ENCODE measurements at places on chromosomes 11 and 22.

DNA sequence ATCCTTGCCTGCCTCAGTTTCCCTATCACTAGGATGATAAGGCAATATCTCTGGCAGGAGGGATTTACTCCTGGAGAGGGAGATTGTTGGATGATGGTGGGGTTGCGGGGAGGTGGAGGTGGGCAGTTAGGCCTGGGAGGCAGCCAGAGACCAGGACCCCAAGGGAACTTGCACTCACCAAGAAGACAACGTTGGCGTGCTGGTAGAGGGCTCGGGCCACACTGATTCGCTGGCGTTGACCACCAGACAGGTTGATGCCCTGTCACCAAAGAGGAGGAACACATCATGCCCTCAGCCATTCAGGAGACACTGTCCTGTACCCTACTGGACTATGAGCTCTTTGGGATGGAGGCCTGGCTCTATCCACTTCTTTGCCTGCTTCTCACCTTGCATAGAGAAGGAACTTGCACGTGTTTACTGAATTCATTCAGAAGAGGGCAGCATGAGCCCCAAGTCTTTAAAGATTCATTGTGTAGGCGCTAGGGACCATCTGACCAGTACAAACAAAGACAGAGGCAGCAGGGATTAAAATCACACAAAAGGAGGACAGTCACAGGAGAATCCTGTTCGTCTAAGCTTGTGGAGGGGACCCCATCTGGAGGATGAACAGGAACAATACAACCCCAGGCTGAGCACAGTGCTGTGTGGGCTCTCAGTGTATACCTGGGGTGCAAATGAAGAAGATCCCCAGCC, 24.2 kb upstream of the KCNJ11 start:
- no peak for DNase-seq

DNA sequence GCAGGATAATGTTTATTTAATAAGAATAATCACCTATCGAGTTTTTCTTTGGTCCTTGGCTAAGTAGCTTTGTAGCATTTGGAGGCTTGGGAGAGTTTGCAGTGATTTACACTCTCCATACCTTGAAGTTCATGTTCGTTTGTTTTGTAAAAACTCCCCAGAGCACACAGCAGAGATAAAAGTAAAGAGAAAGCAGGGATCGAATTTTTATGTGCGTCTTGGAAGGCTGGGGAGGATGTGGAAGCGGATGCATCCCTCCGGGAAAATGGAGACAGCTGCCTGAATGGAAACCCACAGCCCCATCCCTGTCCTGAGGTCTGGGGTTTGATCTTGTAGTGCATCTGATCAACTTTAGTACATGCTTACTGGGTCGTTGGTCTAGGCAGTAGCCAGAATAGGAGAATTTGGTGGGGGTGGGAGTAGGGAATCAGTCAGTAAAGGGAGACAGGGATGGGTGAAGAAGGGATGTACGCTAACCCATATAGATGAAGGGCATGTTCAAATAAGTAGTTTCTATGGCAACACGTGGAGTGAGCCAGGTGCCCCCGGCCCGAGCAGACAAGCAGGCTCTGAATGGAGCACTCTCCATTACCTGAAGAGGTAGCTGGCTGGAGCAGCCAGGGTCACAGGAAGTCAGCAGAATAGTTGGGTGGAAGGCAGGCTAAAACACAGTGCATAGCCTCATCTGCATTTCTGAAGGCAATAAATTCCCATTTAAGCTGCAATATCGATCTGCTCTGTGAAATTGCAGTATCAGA, 147.8 kb downstream of the COMMD9 start:
- no peak for DNase-seq

DNA sequence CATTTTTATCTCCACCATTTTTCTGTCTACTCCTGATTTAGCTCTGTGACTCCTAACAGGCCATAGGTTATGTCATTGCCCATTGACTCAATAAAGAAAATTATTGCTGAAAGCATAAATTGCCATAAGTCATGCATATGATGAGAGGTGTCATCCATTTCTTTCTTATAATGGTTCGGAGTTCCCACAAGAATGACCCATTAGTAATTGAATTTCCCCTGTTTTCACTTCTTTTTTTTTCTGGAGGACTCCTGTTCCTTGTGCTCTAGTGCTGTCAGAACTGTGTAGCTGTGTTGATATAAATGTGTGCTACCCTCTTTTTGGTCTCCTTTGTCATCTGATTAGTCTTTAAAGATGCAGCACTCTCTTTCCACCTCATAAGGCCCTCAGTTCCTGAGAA, 22.9 kb upstream of the CARD18 start:
- DNase-seq: no peak

DNA sequence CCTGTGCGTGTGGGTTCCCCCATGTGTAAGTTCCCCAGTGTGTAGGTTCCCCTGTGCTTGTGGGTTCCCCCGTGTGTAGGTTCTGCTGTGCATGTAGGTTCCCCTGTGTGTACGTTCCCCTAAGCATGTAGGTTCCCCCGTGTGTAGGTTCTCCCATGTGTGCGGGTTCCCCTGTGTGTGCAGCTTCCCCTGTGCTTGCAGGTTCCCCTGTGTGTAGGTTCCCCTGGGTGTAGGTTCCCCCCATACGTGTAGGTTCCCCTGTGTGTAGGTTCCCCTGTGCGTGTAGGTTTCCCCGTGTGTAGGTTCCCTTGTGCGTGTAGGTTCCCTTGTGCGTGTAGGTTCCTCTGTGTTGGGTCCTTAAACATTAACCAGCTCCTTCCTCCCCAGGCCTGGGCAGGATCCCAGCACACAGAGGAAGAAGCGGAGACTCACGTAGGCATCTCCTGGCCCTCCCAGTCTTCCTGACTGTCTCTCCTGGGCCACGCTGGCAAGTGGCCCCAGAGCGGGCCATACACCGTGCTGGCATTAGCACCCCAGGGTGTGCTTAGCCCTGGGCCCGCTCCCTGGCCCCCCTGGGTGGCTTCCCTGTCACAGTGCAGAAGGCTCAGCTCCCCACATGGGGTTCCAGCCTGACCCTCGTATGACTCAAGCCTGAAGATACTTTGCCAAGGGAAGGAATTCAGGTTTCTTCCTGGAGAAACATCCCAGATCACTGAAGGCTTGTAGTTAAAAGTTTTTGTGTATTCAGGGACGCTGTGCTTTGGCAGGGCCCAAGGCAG, 2.8 kb upstream of the GRAMD4 start:
- DNase-seq: no peak

DNA sequence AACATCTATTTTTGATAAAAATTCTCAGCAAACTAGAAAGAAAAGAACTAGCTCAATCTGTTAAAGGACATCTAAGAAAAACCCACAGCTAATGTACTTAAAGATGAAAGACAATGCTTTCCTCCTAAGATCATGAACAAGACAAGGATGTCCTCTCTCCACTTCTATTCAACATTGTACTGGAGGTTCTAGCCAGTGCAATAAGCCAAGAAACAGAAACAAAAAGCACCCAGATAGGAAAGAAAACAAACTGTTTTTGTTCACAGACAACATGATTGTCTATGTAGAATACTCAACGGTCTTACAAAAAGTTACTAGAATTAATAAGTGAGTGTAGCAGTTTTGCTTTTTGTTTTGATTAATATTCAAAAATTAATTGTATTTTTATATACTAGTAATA, 7.8 kb downstream of the CD3D start:
- DNase-seq: no peak

DNA sequence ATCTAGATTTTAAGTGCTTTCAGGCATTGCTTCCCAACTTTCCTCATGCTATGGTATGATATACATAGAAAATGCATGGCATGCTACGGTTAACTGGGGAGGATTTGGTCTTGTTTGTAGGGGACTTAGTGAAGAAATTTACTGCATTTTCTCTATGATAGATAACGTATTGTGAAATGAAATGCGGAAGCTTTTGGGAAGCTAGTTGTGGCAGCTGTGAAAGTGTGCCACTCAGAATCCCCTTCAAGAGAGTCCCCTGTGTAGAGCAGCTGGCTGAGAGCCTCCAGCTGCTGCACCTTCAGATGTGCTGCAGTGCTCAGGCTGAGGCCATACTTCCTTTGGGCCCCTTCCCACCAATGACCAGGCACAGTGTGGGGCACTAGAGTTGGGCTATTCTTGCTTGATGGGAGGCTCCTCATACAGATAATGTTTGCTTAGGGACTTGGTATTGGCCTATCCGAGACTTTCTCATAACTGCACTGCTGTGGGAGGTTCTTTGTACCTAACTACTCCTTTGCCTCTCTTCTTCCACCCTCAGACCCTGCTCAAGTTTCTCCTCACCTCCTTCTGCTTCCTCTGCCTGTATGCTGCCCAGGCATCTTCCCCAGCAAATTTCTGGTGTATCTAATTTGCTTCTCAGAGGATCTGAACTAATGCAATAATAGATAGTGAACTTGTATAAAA, 67.3 kb downstream of the HIPK3 start:
- DNase-seq: no peak

GRCh38 chr11:40974186-40974795, 485.2 kb downstream of the LRRC4C start:
- no peak for DNase-seq

GRCh38 chr11:29268733-29269132, 748.1 kb downstream of the KCNA4 start:
- no peak for DNase-seq

DNA sequence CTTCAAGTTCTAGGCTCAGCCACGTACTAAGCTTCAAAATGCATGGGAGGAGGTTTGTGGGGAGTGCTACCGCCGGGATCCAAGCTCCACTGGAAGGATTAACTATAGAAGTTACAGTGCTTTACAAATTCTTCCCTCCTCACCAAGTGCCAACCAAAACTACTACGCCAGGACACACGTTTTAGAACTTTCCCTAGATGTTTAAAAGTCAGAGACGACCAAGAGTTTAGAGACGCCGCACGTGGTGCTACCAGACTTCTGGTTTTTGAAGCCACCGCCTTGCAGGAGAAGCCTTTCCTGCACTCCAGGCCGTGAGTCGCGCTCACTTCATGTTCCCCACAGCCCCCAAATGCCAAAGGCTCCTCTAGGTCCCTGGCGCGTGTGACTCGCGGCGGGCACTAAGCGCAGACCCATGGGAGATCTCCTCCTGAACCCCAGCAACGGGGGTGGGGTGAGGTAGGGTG, 734 bp downstream of the SNU13 start:
- no peak for DNase-seq

GRCh38 chr11:118918128-118918685, 7.5 kb downstream of the BCL9L start:
- DNase-seq: no peak

- DNase-seq: no peak
Observed at GRCh38 chr11:105719073-105719822, 109.4 kb downstream of the GRIA4 start.

GRCh38 chr11:106063009-106063408, 14.1 kb downstream of the KBTBD3 start:
- DNase-seq: no peak
